Activated CD4-positive, alpha-beta T cell treated with anti-CD3 and anti-CD28 coated beads, Interleukin-10, Interleukin-2, amounts not matched to agents 100 ng/mL and 50 ng/mL, durations not matched to agents 16 hours and 8 hours (primary cell): ENCODE measurements at places on chromosomes 4 and X.
A peak's percentile ranks its signal among the peaks of the same experiment; 100 is the strongest.

DNA sequence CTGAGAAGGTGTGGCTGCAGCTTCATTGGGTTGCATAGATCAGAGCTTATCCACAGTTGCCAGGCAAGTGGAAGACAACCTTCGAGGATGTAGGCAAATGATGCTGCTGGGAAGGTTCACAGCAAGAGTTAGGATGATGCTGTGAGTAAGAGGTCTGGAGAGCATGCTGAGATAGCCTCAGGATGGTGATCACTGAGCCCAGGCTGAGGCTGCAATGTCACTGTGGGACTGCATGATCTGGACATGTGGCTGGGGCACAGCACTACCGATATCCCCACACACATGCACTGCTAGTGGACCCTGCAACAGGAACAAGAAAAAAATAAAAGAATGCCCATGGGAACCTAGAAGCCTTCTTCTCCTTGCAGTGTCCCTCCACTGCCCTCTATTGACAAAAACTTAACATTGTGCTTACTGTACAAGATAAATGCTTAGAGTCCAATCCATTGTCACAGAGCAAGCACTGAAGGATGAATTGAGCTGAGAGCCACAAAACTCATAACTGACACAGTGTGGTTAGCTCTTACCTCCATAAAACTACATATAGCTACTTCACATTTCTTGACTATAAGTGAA, 105.6 kb downstream of the CNKSR2 start:
- peak; percentile 46 for DNase-seq

DNA sequence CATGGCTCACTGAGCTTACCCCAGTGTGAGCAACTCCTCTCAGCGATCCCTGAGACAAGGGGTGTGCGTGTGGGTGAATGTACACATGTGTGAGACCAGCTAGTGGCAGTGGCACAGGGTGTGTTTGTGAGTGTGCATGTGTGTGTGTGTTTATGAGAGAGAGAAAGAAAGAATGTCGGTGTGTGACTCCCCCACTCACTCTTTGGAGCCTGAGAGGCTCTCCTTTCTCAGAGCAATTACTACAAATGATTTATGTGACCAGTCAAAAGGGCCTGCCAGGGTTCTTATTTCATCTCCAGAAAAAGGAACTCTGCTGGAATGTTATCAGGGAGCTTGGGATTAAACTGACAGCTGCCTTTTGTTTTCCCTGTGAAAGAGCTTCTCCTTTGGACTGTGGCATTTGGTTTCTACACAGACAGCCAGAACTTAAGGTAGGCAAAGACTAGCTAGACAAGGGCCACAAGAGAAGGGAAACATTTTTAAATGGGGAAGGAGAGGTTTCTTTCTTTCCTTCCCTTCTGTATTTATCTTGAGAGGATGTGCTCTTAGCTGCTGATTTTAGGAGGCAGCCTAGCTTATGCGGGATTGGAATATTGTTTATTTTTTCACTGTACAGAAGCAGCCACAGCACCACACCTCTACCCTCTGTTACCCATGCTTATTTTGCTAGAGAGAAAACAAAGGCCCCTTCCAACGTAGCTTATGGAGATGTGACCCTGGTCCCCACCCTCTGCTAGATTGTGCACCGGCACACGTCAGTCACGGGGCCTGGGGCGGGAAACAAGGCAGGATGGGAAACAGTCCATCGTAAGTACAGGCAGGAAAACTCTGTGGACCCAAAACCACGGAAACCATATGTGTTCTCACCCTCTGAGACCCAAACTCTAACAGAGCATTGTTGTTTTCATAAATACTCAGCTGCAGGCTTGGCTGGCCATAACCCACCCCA, 143.5 kb downstream of the MGST2 start:
- DNase-seq: no peak

DNA sequence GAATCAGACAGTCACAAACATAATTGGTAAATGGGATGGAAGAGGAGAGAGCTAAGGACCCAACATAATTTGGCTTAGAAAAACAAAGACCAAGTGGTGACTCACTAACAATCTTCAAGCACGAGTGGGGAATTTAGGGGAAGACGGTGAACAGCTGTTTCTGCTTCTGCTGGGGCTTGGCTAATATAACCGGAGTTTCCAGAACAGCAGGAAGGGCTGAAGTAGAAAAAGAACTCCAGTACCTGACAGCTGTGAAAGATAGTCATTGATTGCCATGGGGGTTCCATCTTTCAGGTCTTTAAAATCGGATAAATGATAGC, 290.9 kb upstream of the LDB2 start:
- no peak for DNase-seq

DNA sequence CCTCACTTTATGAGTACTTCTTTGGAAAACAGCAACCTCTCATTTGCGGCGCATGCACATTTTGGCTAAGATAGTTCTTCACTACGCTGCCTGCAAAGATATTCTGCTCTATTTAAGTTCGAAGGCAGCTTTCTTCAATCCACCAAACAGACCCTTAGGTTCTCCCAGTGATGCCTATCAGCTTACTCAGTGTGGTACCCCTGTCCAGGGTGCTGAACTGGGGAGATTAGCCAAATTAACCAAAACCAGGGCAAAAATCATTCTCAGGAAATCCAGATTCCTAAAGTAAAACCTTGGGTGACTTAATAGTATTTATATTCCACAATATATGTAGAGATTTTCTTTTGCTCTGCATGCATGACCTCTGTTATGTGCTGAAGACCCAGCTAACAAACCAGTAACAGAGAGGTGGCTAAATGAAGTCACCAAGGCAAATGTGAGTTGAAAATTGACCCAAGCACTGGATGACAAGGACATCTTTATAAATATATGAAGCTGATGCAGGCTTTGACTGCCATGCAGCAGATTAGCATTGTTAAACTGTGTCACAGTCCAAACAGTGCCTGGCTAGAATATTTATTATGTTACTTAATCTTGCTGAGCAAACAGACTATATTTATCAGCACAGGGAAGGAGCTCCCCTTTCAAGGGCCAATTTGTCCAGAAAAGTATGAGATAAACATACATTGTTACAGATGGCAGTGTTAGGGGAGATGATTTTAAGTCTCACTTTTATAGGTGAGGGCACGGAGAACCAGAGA, 418.2 kb downstream of the STIM2 start:
- DNase-seq: no peak

GRCh38 chr4:54099748-54100574, at the start of gene GSX2:
GSX2 (plus strand) TSS chr4:54100163; CDS start chr4:54100345, 182 bp downstream.
- no peak for DNase-seq

GRCh38 chr4:189364032-189364449, 576.6 kb upstream of the FRG1 start:
- no peak for DNase-seq

- no peak for DNase-seq
Measured at GRCh38 chr4:138188406-138189084, 53.6 kb downstream of the SLC7A11 start.

- DNase-seq: no peak
Measured at GRCh38 chr4:55874831-55875230, 21.4 kb downstream of the EXOC1 start.

- no peak for DNase-seq
Measured at GRCh38 chr4:120591038-120591437, 331.5 kb downstream of the PRDM5 start.

DNA sequence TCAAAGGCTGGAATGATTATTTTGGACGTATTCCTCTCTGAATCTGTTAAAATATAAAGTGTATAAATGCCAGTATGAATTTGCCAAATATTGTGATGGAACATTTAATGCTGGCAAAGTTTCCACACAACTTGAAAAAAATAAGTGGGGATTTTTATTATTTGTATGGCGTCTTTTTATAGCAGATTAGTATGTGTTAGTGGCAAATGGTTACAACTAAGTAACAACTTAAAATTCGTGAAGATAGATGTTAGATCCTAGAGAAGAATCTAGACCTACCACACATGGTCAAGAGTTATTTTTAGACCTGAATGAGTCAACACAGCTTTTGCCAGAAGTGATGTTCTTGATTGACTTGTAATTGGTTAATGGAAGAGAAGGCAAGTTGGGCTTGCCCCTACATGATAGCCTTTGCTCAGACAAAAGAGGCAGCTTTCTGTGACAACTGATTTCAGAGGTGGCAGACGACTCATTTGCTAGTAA, 4.8 kb downstream of the CPE start:
- DNase-seq: no peak

GRCh38 chrX:46758163-46758955, 559 bp downstream of the SLC9A7 start:
- DNase-seq: peak; percentile 23

- DNase-seq: no peak
Measured at GRCh38 chr4:176762661-176763308, 29.9 kb downstream of the VEGFC start.

DNA sequence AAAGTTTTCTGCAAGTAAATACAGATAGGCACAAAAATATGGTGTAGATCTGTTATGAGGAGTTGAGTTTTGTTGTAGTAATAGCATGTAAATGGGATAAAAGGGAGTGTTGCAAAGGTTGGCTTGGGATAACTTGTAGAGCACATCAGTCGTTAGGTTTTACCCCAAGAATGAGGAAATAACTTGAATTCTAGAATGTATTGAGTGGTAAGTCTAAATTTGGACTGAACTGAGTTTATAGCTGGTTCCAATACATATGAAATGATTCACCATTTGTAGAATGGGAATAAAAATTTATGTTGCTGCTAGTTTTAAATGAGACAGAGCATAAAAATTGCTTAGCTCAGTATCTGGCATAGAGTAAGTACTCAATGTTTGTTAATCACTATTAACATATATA, 719.2 kb downstream of the FSTL5 start:
- no peak for DNase-seq

- peak; percentile 58 for DNase-seq
Measured at GRCh38 chr4:101103381-101104142, 243.8 kb downstream of the PPP3CA start.

GRCh38 chrX:148823986-148824385, 323.6 kb downstream of the AFF2 start:
- no peak for DNase-seq

DNA sequence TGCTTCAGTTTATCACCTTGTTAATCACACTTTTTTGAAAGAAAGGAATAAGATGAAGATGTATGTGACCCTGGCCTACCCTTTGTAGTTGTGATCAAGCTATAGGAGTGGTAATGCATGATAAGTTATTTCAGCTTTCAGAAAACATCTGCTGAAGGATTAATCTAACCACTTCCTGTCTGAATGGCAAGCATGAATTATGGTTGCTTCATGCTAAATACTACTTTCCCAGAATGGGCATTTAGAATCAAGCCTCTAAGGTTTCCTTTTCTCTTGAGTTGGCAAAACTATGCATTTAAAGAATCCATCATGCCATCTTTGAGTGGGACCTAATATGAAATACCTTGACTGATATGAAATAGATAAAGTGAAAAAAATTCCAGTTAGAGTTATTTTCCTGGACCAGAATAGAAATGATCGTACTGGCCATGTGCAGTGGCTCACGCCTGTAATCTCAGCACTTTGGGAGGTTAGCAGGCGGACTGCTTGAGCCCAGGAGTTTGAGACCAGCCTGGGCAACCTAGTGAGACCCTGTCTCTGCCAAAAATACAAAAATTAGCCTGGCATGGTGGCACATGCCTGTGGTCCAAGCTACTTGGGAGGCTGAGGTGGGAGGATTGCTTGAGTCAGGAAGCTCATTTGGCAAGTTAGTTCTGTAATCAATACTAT, 59.1 kb downstream of the ANXA3 start:
- no peak for DNase-seq

- no peak for DNase-seq
Measured at GRCh38 chr4:60122820-60123219, 1077.3 kb upstream of the ADGRL3 start.

DNA sequence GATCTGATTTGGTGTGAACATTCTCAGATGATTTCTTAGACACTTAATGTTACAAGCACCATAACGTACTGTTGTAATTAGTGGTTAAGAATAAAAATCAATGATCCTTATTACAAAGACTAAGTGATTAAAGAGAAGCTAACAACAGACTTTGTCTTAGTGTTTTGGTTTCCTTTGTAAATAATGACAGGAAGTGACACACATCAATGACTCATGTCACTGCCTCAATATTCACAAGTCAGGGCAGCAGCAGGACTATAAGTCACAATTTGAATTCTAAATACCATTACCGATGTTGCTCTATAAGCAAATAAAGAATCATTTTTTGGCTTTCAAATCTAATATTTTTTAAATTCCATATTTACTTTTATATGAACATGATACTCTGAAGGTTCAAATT, 115.8 kb upstream of the FAT4 start:
- no peak for DNase-seq

GRCh38 chr4:5734853-5735252, 23.9 kb downstream of the EVC start:
- DNase-seq: no peak

GRCh38 chr4:174930895-174931294, 12.7 kb downstream of the ADAM29 start:
- DNase-seq: no peak

- no peak for DNase-seq
Measured at GRCh38 chrX:113947548-113947947, 636.3 kb upstream of the HTR2C start.

- no peak for DNase-seq
Measured at GRCh38 chrX:80810365-80810978, 795 bp upstream of the BRWD3 start.

DNA sequence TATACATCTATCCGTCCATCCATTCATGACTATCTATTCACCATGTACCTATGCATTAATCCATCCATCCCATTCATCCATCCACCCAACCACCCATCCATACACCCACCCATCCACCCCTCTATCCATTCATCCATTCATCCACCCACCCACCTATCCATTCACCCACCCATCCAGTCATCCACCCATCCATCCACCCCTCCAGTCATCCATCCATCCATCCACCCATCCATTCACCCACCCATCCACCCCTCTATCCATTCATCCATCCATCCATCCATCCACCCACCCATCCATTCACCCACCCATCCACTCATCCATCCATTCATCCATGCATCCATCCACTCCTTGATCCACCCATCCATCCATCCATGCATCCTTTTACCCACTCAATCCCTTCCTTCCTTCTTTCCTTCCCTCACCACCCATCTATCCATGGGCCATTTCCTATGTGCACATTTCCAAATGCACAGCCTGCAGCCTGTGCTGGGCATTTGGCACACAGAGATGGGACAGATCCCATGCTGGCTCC, 100.8 kb upstream of the ADRA2C start:
- DNase-seq: no peak

- DNase-seq: no peak
Measured at GRCh38 chrX:110944311-110944750, 148.7 kb upstream of the CHRDL1 start.

DNA sequence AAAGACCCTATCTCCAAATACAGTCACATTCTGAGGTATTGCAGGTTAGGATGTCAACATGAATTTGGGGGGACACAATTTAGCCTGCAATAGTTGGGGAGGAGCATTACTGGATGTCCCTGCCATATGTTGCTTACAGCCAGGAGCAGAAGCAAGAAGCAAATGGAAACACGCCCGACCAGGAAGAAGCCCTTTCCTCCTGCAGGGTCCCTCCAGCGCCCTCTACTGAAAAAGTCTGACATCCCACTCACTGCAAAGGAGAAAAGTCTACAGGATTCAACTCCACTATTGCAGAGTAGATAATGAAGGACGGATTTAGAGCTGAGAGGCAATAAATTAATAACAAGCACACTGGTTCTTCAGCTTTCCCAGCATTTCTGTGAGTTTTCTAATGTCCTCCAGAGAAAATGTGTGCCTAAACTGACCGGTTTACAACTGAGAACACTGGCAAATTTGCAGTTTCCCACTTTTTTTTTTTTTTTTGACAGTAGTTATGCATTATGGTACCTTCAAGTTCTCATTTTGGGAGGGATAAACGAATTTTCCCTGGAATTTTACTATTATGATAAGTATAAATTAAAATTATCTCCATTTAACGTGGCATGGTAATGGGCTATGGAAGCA, 31.7 kb downstream of the COQ2 start:
- DNase-seq: peak; percentile 74
